Stimulated activated CD8-positive, alpha-beta memory T cell treated with anti-CD3 and anti-CD28 coated beads, Interleukin-7, amount 100 ng/mL, for 1 hour (primary cell): ENCODE measurements at places on chromosomes 3 and 15.

- DNase-seq = no peak
Measured at GRCh38 chr3:190333961-190334360, 11.7 kb upstream of the CLDN1 start.

DNA sequence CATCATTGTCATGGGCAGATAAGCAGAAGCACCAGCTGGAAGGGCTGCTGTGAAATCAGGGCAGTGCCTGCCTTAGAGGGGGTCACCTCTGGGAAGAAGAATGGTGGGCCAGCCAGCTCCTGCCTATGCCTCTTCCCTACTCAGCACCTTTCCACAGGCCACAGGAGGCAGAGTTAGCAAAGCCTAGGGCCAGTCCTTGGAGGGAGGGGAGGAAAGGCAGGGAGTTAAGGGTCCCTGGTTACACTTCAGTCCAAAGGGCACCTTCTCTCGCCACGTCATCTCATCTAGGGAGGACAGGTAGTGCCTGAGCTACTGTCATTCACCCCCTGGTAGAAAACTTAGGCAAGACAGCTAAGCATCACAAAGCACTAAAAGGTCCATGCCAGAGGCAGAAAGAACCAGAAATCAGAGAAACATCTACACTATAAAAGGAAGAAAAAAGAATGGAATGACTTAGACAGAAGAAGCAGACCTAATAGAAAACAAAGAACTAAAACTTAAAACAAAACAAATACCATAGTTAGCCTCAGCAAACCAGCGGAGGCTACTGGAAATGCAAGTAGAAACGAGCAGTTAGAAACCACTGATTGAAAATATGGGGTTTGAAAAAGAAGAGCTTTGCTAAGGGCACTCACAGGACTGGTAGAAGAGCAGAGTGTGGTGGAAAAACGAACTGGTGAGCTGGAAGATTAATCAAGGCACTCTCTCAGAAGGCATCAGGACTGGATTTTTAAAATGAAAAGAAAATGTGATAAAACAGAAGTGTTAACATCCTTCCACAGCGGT lies 84.2 kb downstream of the OSBPL10 start:
- DNase-seq = no peak

GRCh38 chr3:128679338-128679737 lies 28.7 kb upstream of the RPN1 start:
- DNase-seq = no peak

- no peak for DNase-seq
Measured at GRCh38 chr3:120028271-120029047, 65.8 kb downstream of the GSK3B start.

DNA sequence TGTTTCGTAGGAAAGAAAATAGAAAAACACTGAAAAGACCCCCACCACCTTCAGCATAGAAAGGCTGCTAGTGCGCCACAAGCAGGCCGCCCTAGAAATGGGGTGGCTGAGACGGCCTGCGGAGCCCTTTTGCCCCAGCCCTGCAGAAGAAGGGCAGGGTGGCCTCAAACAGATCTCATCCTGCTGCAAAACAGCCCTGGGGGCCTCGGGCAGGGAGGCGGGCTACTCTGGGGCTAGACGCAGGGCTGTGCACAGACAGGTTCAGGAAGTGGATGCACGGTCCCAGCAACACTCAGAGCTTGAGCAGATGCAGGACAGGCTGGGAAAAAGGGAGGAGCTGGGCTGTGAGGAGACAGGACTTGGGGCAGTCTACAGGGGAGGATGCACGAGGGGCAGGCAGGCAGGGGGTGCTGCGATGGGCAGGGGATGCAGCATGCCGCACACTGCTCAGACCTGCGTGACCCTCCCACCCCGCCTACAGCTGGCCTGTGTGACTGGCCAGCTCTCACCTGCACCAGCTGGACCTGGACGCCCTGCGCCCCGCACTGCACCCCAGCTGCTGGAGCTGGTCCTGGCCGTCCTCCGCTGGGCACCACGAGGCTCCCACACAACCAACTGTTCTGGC lies 34.3 kb downstream of the ZXDC start:
- no peak for DNase-seq

DNA sequence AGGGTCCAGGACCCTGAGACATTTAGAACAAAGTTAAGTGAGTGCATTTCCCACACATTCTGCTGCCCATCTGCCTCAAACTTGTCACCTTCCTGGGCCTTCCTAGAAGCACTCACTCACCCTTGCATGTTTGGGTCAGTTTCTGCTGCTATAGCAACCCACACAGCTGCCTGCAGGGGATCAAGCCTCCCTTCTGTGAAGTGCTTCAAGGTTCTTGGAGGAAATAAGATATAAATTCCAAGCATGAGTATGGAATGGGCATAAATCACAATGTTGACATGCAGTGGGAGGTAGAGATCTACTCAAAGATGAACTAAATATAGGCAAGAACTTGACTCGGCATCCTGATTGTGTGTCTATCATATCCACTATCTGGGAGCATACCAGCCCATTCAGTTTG lies 140.4 kb downstream of the SLC9A9 start:
- DNase-seq = no peak

DNA sequence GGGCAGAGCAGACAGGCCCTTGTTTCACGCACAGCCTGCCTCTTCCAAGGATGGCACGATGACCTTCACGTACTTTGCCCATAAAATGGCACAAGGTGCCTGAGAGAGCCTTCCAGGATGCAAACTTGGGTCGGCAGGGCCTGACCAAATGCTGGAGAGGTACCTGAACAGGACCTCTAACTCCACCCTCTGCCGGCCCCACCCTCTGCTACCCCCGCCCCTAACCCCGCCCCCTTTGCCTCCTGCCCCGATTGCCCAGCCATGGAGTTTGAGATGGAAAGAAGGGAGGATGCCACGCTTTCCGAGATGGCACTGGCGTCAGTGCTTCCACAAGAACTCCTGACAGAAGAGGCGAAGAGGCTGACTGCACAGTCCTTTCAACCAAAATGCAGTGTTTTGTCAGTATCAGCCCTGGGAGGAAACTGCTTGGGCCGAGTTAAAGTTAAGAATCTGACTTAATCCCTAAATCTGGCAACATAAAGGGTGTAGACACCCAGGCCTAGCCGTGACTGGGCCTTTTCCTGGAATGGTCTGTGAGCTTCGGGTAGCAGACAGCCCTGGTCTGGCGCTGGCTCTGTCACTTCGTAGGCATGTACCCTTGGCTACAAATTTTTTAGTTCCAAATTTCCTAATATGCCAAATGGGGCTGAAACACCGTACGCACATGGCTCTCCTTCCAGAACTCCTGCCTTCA lies 230.3 kb upstream of the RGMA start:
- DNase-seq = no peak
